ENCODE measurements at places on chromosomes 2 and 18. TPM values are rescaled to one million over a fixed set of nuclear protein-coding genes. Genes with fewer than 3 reads are reported as not detected.

GRCh38 chr2:29206941-29207340 is 91.7 kb downstream of the CLIP4 start:
- no peaks in the 10 kb centered on the region for H3K36me3 ChIP-seq
- H3K4me3 ChIP-seq = no peak overlapping the region
- H3K27me3 ChIP-seq = no peaks in the 10 kb centered on the region

- peaks cover 63% of the 10 kb centered on the region for H3K36me3 ChIP-seq
- peaks cover 44% of the 10 kb centered on the region for H3K4me1 ChIP-seq
- peak overlapping the region; percentile 94 for H3K27ac ChIP-seq
Observed at GRCh38 chr2:98634406-98635092, 26.2 kb downstream of the UNC50 start.

- H3K27me3 ChIP-seq = no peaks in the 10 kb centered on the region
- H3K36me3 ChIP-seq = no peaks in the 10 kb centered on the region
- no peaks in the 10 kb centered on the region for H3K4me1 ChIP-seq
- no peak for DNase-seq
Observed at GRCh38 chr2:41400088-41400665, 647.6 kb upstream of the PKDCC start.

Gene CYBRD1
- total RNA-seq = 1.2 TPM

Gene IL37
- total RNA-seq = not detected
